ENCODE measurements at places on chromosomes 5 and 9.

DNA sequence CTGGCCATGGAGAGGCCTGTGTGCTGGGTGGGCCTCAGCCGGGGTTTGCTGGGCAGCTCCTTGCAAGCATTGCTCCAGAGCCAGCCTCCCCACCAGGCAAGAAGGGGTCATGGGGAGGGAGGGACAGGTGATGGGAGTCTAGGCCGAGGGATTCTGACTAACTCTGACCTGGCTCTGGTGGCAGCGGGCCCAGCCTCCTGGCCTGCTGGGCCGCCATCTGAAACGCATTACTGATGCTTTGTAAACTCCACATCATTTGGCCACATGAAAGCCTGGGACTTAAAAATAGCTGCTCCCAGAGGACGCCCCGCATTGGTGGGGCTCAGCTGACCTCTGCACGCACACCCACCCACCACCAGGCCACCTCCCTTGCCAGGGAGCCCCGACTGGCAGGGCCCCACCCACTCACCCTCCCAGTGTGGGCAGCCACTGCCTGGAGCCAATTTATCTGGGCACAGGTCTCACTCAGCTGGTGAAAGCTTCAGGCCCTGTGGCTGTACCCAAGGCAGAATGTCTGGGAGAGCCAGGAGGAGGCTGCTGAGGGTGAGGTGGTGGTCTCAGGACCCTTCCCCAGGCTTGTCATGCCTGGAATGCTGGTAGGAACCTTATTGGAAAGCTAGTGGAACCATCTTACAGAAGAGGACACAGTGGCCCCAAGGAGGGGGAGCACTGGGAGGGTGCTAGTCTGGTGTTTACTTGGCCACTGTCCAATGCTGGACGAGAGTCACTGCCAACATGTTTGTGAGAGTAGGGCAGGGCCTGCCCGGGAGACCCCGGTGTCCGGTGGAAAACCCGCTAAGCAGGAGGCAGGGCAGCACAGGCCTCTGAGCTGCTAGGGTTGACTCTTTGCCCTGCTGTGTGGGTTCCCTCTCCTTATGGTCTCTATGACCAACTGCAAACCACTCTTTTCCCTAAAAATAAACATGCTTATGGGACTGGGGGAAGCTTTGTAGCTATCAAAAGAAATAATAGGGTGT is 10.8 kb downstream of the TCF7 start:
- peak; percentile 96 for DNase-seq

DNA sequence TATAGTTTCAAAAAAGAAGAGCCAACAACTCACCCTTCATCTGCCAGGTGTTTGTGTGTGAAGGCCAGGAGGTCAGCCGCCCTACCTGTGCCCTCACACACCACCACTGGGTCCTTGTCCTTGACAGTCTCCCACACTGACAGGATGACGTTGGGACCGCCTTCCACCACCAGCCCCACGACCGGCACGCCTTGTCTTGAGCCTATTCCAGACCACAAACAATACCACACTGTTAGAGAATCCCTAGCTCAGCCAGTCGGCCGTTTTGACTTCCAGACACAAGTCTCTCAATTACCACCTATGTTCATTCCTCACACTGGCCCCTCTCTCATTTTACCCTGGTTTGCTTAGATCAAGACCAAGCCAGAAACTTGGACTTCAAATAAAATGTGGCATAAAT is 66.1 kb downstream of the TRPM6 start:
- no peak for DNase-seq

- no peak for DNase-seq
Measured at GRCh38 chr9:87741326-87741725, 15.4 kb downstream of the CTSL start.

- no peak for DNase-seq
Measured at GRCh38 chr5:53039855-53040254, 50.7 kb downstream of the ITGA2 start.

DNA sequence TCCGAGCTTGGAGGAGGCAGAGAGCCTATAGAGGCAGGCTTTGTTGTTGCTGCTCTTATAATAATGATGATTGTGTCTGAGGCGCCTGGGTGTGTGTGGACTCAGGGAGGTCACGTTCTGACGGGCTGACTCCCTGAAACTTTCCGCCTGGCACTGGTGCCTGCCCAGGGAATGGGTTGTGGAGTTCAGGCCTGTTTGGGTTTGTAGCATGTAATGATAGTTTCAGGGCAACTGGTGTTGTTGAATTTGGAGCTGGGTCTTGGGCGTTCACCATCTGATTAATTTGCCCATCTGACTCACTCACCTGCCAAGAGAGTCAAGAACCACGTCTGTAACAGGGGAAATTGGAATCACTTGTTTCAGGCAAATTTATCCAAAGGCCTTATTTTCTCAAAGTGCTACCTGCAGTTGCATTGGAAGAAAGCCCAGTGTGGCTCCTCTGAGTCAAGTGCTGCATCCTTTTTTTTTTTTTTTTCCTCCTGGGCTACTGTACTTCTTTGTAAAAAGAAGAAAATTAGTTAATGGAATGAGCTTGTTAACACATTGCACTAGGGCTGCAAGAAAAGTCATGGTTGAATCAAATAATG is 386.5 kb downstream of the GADD45G start:
- no peak for DNase-seq

GRCh38 chr9:124265551-124265950 is 7.8 kb downstream of the NEK6 start:
- no peak for DNase-seq

- peak; percentile 46 for DNase-seq
Measured at GRCh38 chr9:130421802-130422276, 22.9 kb upstream of the ASS1 start.

GRCh38 chr5:11128021-11128420 is 367.0 kb upstream of the DAP start:
- DNase-seq = no peak

DNA sequence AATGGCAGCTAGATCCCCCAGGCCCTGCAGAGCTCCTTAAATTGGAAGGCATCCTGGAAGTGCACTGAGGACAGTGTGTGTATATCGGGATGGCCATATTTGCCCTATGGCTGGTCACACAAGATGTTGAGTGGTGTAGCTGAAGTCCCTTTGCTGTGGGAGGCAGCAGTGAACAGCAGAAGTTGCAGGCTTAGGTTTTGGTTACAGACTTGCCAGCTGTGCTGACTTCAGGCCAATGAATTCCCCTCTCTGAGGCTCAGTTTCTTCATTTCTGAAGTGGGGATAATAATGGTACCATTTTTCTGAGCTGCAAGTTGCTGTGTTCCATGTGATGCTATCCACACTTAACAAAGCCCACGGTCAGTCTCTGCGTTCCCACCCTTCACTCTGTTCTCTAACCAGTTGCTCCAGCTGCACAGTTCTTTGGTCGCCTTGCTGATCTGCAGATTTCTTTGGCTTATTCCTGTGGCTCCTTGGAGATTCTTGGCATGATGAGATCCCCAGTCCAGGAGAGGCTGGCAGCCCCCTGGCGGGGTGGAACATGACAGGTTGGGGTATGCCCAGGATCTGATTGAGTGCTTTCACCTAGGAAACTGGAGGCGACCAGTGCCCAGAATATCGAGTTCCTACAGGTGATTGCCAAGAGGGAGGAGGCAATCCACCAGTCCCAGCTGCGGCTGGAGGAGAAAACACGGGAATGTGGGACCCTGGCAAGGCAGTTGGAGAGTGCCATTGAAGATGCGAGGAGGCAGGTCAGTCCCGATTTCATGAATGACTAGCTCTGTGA is 6.5 kb upstream of the GLE1 start:
- no peak for DNase-seq

GRCh38 chr9:129073404-129073803 is 7.5 kb upstream of the DOLPP1 start:
- DNase-seq = no peak

DNA sequence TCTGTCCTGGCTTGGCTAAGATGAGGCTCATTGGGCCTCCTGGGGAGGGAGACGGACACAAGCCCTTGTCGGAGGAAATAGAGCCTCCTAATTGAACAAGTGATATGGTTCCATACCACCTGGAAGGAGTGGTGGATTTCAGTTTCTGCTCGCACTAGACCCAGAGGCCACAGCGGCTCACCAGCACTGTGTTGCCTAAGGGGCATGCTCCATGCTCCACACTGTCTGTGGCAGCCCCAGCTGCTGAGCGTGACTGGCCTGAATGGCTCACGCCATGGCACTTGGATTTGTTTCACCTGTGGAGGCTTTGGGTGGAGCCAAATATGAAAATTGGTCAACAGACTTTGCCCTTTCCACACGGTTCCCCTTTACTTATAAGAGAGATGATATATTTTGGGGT is 181.1 kb downstream of the HSPA4 start:
- no peak for DNase-seq

GRCh38 chr5:5883562-5883961 is 461.1 kb downstream of the ICE1 start:
- no peak for DNase-seq

Data from fibroblast of gingiva (primary cell).